Neural crest cell (in vitro differentiated cells): ENCODE measurements at places on chromosomes 3 and 15. TPM values are rescaled to one million over a fixed set of nuclear protein-coding genes. Genes with fewer than 3 reads are reported as not detected.

CD200R1 gene
- total RNA-seq: not detected in 2 replicates

RETNLB gene
- not detected in 2 replicates for total RNA-seq

FRMD4B gene
- 17.2 and 18.5 TPM in 2 replicates for total RNA-seq

SLC51A gene
- total RNA-seq: not detected in 2 replicates

WNT5A gene
- 14.4 and 14.7 TPM in 2 replicates for total RNA-seq

GOLGA8K gene
- total RNA-seq: 1.6 and 1.8 TPM in 2 replicates

TRPM1 gene
- not detected in 2 replicates for total RNA-seq

RARRES1 gene
- 1.4 and 2.5 TPM in 2 replicates for total RNA-seq

RPSA gene
- total RNA-seq: 1,595 and 1,633 TPM in 2 replicates

POC1A gene
- total RNA-seq: 27.7 and 30.1 TPM in 2 replicates

ACTRT3 gene
- total RNA-seq: 1.5 TPM in 2 replicates

DNA sequence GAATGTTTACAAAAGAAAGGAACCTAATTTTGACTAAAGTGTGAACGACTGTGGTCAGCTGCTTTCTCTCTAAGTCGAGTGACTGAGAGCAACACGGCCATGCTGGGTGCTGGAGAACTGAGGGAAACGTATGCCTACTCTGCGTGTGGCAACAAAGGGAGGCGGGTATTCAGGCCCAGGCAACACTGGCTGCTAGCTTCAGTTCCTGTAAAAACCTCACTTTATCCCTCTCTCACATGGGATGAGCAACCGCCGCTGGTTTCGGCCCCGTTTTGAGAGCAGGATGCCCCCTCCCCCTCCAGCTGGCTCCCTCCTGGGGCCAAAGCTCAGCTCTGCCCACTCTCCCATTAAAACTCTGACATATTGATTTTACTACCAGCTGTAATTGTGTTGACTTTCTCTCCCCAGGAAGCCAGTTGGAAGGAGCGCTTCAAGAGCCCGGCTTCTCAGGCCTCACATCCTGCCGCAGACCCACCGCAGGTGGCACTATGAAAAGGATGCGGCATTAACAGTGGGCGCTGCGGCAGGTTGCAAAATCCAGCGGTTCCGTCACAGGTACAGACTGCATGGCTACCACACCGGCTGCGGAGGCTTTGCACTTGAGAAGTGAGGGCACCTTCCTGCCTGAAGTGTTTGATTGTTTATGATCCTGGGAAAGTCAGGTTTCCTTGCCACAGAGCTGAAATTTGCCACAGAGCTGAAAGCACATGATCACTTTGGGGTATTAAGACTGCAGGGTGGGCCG lies 12.7 kb downstream of the PLXND1 start:
- H3K27me3 ChIP-seq: no peaks in the 10 kb centered on the region
- peaks cover 68% of the 10 kb centered on the region for H3K4me1 ChIP-seq
- H3K27ac ChIP-seq: peak overlapping the region; percentile 75

GRCh38 chr15:52352086-52352485 lies 56.5 kb upstream of the MYO5C start:
- H3K27ac ChIP-seq: no peak overlapping the region
- DNase-seq: no peak
- H3K36me3 ChIP-seq: peaks cover 27% of the 10 kb centered on the region
- no peak overlapping the region for H3K4me3 ChIP-seq
- H3K4me1 ChIP-seq: no peaks in the 10 kb centered on the region

- no peak overlapping the region for H3K27ac ChIP-seq
- H3K27me3 ChIP-seq: no peaks in the 10 kb centered on the region
- peaks cover 5% of the 10 kb centered on the region for H3K4me1 ChIP-seq
- peaks cover 9% of the 10 kb centered on the region for H3K36me3 ChIP-seq
- no peak for DNase-seq
Observed at GRCh38 chr3:134956844-134957243, 161.8 kb downstream of the EPHB1 start.

DNA sequence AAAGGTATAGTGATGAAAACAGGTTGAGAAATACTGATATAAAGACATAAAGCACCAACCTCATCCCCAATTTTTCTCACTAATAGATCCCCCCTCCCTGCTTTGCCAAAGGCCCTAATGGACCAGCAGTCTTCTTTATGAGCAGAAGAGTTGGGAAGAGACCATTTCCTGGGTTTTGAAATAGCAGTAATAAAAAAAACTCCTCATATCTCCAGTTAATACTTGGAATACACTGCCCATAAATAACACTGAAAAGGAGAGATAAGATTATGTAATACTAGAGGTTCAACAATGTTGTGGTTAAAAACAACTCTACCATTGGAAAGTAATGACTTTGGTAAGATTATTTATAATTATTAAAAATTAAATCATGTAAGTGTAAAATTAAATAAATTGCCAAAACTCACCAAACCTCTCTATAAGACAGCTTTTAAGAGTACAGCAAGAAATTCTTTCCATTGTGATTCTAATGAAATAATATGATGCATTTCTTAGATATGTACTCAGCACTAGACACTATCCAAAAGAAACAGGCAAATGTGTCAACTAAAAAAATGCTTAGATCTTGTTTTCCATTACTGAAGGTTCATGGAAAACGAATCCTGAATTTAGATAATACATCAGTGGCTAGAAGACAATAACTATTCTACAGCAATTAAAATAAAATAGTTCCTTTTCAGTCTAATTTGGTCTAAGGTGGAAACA lies 88.2 kb downstream of the FAIM start:
- H3K4me1 ChIP-seq: no peaks in the 10 kb centered on the region
- H3K27me3 ChIP-seq: no peaks in the 10 kb centered on the region
- H3K4me3 ChIP-seq: no peak overlapping the region
- H3K36me3 ChIP-seq: peaks cover 9% of the 10 kb centered on the region

DNA sequence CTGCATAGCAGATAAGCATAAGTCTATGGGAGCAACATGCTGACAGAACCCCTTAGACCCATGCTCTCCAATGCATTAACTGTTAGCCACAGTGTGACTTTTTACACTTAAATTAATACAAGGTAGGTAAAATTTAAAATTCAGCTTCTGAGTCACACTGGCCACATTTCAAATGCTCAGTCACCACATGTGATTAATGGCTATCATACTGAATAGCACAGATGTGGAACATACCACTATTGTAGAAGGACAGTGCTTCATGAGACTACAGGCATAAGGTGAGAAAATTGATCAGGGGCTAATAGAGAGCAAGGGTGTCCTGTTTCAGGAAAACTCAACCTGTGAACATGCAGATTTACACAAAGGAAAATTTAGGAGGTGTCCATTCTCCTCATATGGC lies 357.0 kb upstream of the SEMA6D start:
- H3K36me3 ChIP-seq: no peaks in the 10 kb centered on the region
- peaks cover 5% of the 10 kb centered on the region for H3K4me1 ChIP-seq

DNA sequence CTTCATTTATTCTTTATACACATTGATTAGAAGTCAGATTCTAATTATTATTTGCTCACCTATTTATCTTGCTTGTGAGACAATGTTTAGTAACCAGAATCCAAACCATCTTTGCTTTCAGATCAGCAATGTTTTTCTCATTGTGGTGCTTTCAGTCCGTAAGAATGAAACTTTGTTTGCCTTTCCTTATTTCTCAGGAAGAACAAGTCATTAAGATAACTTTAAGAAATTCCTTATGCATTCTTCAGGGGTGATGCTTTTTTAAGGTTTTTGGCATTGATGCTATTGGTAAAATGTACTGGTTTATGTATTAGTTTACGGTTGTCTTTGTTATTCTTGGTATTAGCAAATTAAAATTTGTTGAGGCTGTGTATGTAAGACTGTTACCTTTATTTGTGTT lies 120.8 kb upstream of the POU1F1 start:
- no peaks in the 10 kb centered on the region for H3K36me3 ChIP-seq
- H3K27me3 ChIP-seq: no peaks in the 10 kb centered on the region
- H3K4me1 ChIP-seq: no peaks in the 10 kb centered on the region
- DNase-seq: no peak
- H3K4me3 ChIP-seq: no peak overlapping the region
- no peak overlapping the region for H3K27ac ChIP-seq

DNA sequence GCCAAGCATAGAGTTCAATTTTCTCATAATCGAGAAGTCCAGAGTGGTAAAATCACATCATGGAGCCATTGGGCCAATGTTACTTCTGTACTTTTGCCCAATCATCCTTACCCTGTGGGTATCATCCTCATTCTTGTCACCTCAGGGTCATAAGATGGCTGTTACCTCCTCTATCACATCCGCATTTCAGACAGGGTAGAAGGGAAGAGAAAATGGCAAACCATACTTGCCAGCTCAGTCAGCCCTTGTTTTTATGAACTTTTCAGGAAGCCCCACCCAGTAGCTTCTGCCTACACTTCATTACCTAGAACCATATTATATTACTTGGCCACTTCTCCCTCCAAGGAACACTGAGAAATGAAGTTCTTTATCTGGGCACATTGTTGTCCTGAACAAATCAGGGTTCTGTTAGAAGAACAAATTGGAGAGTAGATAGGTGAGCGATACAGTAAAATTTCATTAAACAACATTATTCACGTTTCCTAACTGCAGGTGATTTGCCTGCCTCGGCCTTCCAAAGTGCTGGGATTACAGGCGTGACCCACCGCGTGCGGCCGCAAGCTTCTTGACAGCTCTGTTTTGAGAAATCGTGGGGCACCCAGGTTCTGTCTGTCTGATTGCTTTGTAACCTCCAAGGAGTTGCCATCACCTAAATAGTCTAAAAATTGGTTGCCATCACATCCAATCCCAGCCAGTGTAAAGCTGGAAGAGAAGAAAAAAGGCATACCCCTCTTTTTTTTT lies 34.5 kb upstream of the RPN1 start:
- H3K4me3 ChIP-seq: no peak overlapping the region
- H3K27ac ChIP-seq: no peak overlapping the region
- H3K36me3 ChIP-seq: no peaks in the 10 kb centered on the region
- H3K4me1 ChIP-seq: peaks cover 13% of the 10 kb centered on the region
- H3K27me3 ChIP-seq: peaks cover 4% of the 10 kb centered on the region

GRCh38 chr3:117710501-117710900 lies 1000.9 kb downstream of the TUSC7 start:
- no peaks in the 10 kb centered on the region for H3K27me3 ChIP-seq
- no peaks in the 10 kb centered on the region for H3K36me3 ChIP-seq
- H3K4me3 ChIP-seq: no peak overlapping the region

DNA sequence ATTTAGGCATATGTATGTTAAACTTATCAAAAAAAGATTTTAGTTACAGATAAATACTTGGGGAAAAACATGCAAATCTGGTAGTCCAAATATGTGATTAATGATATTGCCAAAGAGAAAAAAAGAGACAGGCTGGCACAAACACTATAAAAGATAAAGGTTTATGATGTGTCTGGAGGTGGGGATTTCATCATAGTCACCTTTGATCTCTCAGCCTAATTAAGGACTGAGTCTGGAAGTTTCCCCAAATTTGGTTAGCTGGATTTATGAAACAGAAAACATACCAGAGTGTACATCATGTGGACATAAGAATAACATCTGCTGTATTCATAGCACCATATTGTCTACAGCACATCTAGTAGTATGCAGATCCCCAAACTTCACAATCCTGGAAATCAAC lies 157.0 kb downstream of the FGF12 start:
- H3K27me3 ChIP-seq: no peaks in the 10 kb centered on the region
- no peak overlapping the region for H3K4me3 ChIP-seq
- no peaks in the 10 kb centered on the region for H3K36me3 ChIP-seq
- H3K4me1 ChIP-seq: no peaks in the 10 kb centered on the region
- H3K27ac ChIP-seq: no peak overlapping the region
- no peak for DNase-seq

GRCh38 chr3:50121072-50122032 lies 32.6 kb downstream of the RBM5 start:
- H3K4me1 ChIP-seq: peaks cover 7% of the 10 kb centered on the region
- peaks cover 2% of the 10 kb centered on the region for H3K27me3 ChIP-seq
- H3K27ac ChIP-seq: no peak overlapping the region
- peaks cover 10% of the 10 kb centered on the region for H3K36me3 ChIP-seq

GRCh38 chr3:9679476-9680080 lies 24.1 kb upstream of the CPNE9 start:
- H3K27me3 ChIP-seq: no peaks in the 10 kb centered on the region
- no peak for DNase-seq
- no peak overlapping the region for H3K4me3 ChIP-seq
- peak overlapping the region; percentile 64 for H3K27ac ChIP-seq

- H3K4me3 ChIP-seq: no peak overlapping the region
- DNase-seq: no peak
- no peaks in the 10 kb centered on the region for H3K27me3 ChIP-seq
- H3K27ac ChIP-seq: no peak overlapping the region
Observed at GRCh38 chr3:87203809-87204208, 23.3 kb upstream of the CHMP2B start.

GRCh38 chr15:36501063-36501678 lies 78.3 kb upstream of the CDIN1 start:
- H3K27me3 ChIP-seq: no peaks in the 10 kb centered on the region
- H3K36me3 ChIP-seq: no peaks in the 10 kb centered on the region
- no peak overlapping the region for H3K27ac ChIP-seq

DNA sequence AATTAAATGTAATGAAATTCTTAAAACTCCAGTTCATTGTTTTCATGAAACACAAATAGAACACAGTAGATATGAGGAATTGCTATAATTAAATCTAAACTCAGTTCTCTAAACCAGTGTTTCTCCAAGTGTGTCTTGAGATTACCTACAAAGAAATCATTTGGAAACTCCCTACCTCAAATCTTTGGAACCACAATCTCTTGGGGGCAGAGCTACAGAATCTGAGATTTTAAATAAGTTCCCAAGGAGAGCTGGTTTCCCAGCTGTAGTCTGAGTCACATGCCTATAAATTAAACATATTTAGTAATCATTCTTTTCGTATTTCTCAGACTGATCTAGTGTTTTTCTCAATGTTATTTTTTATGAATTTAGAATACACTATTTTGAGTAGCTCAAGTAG lies 17.0 kb upstream of the ACTC1 start:
- no peak overlapping the region for H3K4me3 ChIP-seq
- H3K4me1 ChIP-seq: no peaks in the 10 kb centered on the region
- DNase-seq: no peak
- no peaks in the 10 kb centered on the region for H3K36me3 ChIP-seq
- H3K27me3 ChIP-seq: peaks cover 4% of the 10 kb centered on the region
- H3K27ac ChIP-seq: no peak overlapping the region

DNA sequence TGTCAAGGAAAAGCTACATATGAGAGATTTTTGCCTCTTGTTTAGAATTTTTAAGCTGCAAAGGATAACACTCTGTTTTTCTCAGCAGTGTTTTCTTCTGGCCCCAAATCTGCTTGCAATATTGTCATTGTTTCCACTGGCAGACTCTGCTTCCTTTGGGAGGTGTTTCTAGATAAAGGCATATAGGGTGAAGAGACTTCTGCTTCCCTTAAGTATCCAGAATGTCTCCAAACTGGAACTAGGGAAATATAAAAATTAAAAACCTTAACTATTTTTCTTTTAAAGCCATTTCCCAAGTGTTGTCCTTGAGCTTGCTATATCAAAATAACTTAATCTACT lies 225.8 kb downstream of the CGGBP1 start:
- no peak overlapping the region for H3K4me3 ChIP-seq
- no peak for DNase-seq
- H3K4me1 ChIP-seq: no peaks in the 10 kb centered on the region
- no peak overlapping the region for H3K27ac ChIP-seq

- no peak overlapping the region for H3K4me3 ChIP-seq
- no peaks in the 10 kb centered on the region for H3K27me3 ChIP-seq
- H3K36me3 ChIP-seq: peaks cover 4% of the 10 kb centered on the region
- no peaks in the 10 kb centered on the region for H3K4me1 ChIP-seq
Observed at GRCh38 chr3:56219894-56220805, 248.1 kb downstream of the ERC2 start.
